ENCODE measurements at places on chromosomes 2 and 18. TPM values are rescaled to one million over a fixed set of nuclear protein-coding genes. Genes with fewer than 3 reads are reported as not detected.

DNA sequence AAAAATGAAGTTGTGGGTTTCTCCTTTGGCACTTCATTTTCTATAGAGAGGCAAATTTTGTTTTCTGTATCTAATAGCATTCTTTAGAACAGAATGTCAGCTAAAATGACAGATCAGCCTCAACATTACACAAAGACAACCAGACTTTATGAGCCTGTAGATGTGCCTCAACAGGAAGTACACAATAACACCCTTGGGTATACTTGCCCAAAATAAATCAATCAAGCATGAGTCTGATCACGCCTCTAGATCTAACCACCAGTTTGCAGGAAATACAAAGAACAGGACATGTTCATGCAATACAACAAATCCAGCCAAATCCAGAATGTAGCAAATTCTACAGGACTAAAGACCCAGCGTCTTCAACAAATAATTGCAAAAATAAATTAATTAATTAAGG lies 11.2 kb upstream of the DAPL1 start:
- DNase-seq, result no peak

- no peak for DNase-seq
Measured at GRCh38 chr2:16430846-16431245, 234.8 kb downstream of the CYRIA start.

DNA sequence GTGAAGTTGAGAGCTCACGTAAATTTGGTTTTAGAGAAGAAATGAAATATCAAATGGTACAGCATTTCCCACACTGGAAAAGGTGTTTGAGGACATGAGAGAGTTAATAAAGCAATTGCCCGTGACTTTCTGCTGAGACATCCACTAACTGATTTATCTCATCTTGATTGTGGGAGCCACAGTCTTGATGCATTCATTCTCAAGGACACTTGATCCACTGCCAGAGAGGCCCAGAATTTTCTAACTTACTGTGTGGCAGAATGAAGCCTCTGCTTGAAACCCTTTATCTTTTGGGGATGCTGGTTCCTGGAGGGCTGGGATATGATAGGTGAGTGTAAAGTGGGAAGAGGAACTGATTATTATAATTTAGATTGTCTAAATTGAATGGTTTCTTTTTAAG lies at the start of gene CPO:
TSS of gene CPO (plus strand) at position 179 of the 400 bp plus-strand sequence. CDS start at position 261, 82 bp downstream.
- DNase-seq, result no peak

DNA sequence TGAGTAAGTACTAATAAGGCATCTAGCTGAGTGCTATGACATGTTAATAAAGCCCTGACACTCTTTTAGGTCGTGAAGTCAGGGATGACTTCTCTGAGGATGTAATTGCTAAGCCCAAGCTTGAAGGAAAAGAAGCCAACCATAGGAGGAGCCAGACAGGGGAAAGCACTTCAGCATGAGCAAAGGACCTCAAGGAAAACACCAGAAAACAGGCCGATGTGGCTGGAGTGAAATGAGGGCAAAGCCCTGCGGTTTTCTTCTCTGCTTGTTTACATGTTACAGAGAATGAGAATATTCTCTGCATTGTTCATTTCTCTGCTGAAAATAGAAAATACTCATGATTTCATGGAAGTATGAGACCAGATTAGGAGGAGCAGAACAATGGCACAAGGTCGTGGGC lies 112.5 kb upstream of the ARHGAP28 start:
- no peak for DNase-seq

DNA sequence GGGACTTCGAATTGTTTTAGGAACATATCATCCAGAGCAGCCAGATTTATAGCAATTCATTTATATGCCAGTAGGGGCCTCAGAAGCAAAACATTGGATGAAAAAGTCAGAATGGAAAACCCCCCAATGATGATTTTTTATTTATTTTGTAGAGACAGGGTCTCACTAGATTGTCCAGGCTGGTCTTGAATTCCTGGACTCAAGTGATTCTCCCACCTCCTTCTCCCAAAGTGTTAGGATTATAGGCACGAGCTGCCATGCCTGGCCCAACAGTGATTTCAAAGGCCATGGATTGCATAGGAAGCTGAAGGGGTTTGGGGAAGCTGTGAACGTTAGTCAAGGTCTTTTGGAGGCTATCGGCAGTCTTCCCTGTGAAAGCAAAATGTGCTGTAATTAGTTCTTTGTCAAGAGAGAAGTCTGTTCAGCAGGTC lies 21.9 kb upstream of the MCFD2 start:
- no peak for DNase-seq

GRCh38 chr2:224158061-224158460 lies 119.0 kb upstream of the SERPINE2 start:
- DNase-seq, result no peak

DNA sequence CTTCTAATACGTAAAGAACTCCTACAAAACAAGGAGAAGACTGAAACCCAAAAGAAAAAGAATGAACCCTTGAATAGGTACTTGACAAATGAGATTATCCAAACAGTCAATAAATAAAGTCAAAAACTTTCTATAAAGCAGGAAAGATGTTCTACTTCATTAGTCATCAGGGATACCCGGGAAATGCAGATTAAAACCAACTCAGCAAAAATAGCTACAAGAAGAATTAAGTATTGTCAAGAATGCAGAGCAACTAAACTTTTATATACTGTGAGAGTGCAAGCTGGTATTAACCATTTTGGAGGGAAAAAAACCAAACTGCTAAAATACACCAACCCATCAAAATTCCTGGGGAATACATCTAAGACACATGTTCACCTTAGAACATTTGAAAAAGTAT lies 10.4 kb downstream of the TXNL1 start:
- no peak for DNase-seq

GRCh38 chr2:118830118-118830517 lies 17.3 kb downstream of the EN1 start:
- no peak for DNase-seq

- DNase-seq, result peak; percentile 89
Measured at GRCh38 chr2:136134126-136134525, 16.2 kb upstream of the CXCR4 start.

CCDC68 gene
- not detected for total RNA-seq

PLEKHH2 gene
- total RNA-seq, result 0.73 TPM

CRYBA2 gene
- total RNA-seq, result not detected

GALNT13 gene
- not detected for total RNA-seq
